ENCODE measurements at places on chromosomes 1 and 21.

GRCh38 chr1:216913976-216914375 is 190.7 kb upstream of the ESRRG start:
- no peak for DNase-seq

- DNase-seq, result peak; percentile 39
These were observed 526 bp downstream of the TPR start for GRCh38 chr1:186374303-186375151.

DNA sequence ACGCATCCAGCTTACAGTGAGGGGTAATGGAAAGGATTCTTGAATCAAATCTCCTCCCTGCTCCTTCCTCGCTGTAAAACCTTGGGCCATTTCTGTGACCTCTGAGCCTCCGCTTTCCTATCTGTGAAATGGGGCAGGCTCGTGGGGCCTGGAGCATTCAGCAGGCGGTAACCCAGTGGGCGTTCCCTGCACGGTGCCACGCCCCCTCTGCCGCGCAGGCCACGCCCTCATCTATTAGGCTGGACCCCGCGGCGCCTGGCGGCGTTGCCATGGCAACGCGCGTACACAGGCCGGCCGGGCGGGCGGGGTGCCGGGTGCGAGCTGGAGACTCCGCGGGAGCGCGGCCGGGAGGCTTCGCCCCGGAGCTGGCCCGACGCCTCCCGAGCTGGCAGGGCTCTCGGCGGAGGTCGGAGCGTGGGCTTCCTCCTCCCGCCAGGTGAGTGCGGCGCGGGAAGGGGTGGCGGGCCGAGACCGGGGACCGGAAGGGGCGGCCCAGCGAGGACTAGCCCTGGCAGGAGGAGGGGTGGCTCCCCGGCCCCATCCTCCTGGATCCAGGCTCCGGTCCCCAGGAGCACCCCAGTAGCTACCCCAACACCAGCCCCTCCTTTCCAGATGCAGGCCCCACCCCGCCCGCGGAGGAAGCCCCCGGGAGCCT is at the start of gene FHAD1:
TSS of gene FHAD1 (plus strand) at position 264 of the 655 bp plus-strand sequence. CDS start 4,562 bp downstream, outside the sequence.
- peak; percentile 65 for DNase-seq

- no peak for DNase-seq
These were observed 12.9 kb upstream of the KPNA6 start for GRCh38 chr1:32094746-32095521.

- no peak for DNase-seq
These were observed 131.1 kb downstream of the EVI5 start for GRCh38 chr1:92653605-92654381.

DNA sequence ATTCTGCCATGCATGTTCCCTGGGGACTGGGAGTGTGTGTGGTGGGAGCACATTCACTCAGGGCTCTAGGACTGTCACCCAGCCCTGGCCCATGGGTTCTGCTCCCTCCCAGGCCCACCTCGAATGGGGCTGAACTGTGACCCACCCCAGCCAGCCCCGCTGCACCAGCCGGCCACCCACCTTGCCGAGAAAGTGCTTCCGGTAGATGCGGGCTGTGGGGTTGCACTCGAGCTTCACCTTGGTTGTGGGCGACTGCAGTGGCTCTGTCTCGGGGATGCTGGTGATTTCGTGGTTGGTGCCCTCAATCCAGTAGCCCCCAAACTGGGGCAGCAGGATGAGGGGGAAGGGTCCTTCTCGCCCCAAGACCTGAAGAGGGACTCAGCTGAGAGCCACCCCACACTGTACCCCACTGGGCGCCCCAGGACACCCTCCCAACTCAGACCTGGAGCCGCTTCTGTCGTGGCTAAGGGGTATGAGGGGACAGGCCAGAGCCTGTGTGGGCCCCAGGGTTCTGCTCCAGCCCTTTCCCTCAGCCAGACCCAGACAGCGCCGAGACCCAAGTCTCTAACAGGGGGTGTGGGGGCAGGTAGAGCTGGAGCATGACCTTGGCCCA is 51.9 kb downstream of the RAP1GAP start:
- no peak for DNase-seq
